ENCODE measurements at places on chromosomes 1 and 21.

- no peak for DNase-seq
Observed at GRCh38 chr21:16928439-16928838, 584.4 kb upstream of the CXADR start.

DNA sequence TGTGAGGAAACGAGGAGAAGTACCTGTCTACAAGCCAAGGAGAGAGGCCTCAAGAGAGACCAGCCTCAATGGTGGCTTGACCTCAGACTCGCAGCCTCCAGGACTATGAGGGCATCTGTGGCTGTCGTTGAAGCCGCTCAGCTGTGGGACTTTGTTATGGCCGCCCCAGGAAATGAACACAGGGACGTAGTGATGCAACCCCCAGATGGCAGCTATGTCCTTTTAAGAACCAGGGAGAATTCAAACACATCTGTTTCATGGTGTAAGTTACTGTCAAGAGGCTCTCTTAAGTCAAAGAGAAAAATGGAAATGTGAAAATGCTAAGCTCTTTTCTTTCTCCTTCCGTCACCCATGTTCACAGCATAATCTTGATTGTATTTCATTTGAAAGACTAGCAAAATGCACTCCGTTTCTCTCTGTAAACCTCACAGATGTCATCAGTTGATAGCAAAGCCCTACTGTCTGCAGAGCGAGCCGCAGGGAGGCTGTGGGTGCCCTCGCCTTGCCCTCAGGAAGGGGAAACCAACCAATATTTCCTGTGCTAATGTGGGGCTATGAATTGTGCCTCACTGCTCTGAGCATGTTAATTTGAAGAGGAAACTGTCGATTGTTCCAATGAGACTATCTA, 21.3 kb downstream of the UBASH3A start:
- peak; percentile 56 for DNase-seq

- no peak for DNase-seq
Observed at GRCh38 chr21:39156024-39156423, 27.2 kb downstream of the PSMG1 start.

DNA sequence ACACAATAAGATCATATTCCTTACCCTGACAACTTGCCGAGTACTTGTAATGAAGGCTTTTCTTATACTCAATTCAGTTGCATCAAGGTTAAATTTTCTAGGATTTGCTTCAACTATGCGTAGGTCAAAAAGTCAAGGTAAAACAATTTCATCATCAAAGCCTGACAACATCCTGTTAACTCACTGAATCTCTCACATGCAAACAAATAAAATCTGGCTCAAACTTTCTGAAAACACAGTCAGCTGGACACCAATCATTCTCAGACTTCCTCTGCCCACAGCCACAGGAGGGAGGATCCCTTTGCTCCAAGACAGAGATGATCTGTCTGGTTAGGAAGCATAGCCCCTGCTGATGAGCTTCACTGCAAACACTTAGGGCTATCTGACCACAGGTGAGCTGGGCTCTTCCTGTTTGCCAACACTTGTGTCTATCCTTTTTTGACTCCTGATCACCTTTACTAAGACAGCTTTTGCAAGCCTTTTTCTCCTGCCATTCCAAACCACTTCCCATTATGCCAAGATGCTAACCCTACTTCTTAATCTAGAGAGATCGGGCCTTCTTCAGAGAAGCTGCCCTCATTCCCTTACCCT, 20.0 kb downstream of the STX6 start:
- no peak for DNase-seq

GRCh38 chr1:200374569-200375295, 35.1 kb downstream of the ZNF281 start:
- DNase-seq: no peak
